Daoy (cell line): ENCODE measurements at places on chromosomes 5 and 9. TPM values are rescaled to one million over a fixed set of nuclear protein-coding genes. Genes with fewer than 3 reads are reported as not detected.

DNA sequence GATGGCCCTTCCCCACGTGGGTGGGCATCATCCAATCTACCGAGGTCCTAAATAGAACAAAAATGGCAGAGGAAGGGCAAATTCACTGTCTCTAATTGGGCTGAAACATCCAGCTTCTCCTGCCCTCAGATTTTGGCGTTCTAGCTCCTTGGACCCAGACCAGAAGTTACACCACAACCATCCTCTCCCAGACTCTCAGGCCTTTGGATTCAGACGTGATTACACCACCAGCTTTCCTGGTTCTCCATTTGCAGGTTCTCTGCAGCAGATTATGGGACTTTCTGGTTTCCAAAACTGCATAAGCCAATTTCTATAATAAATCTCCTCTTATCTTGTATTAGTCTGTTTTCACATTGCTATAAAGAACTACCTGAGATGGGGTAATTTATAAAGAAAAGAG lies 73.6 kb upstream of the STARD4 start:
- no peak for DNase-seq

DNA sequence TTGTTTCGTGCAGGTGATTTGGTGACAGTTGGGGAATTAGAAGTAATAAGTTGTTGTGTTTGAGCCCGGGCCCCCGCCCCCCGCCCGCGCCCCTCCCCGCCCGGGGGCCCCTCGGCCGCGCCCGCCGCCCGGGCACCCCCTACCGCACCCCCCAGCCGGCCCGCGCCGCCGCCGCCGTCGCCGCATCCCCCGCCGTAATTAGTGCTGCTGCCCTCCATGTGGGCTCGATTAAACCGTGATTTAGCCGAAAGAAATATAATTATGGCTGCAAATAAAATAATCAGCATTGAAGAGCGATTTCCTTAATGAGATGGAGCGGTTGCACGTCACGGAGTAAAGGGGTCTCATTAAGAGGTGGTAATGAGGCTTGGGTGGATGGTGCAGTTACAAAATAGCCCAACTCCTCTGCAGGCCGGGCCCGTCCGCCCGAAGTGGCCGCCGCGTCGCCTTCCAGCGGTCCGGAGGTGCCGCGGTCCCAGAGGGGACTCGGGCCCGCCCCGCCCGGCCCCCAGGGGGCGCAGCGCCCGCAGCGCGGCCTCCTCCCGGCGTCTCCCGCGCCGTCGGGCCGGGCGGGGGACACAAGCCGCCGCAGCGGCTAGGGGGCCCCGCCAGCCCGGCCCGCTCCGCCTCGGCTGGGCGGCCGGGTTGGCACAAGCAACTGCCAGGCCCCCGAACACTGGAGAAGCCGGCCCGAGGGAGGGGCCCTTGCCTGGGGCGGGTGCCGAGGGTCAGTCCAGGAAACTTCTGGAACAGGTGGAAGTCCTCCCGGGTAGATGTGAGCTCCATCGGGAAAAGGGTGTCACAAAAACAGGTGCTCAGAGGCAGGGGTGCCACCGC lies 6.9 kb upstream of the OTP start:
- peak; percentile 70 for DNase-seq

GRCh38 chr9:134125413-134126095 lies 10.3 kb upstream of the WDR5 start:
- no peak for DNase-seq

GRCh38 chr5:151779531-151780125 lies 7.9 kb downstream of the G3BP1 start:
- DNase-seq, result no peak

DNA sequence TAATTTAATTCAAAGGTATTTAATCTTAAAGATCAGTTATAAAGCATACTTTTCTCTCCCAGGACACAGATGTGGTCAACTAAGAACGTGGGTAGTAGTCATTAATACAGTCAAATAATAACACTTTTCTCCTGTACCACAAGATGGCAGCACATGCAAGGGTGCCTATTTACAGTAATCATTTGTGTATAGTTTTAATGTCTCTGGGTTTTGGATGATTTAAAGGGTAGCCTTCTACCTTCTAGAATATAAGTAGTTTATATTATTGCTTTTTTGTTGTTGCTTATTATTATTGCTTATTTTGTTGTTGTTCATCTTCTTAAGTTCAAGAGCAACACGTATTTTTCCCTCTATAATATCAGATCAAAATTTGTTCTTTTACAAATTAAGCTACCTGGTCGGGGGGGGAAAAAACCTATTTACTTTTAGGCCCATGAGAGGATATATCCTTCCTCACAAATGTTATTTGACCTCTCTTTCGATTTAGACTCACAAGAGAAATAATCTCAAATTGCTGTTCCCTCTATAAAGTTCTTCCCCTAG lies 59.6 kb upstream of the SLC27A6 start:
- peak; percentile 46 for DNase-seq

The RORB gene
- total RNA-seq, result 2.9 and 3.5 TPM in 2 replicates

The PCDHB12 gene
- total RNA-seq, result 2.1 and 3.6 TPM in 2 replicates
